ENCODE measurements at places on chromosomes 13 and 19.

GRCh38 chr19:610801-611480, 21.3 kb downstream of the HCN2 start:
- peak; percentile 92 for DNase-seq

DNA sequence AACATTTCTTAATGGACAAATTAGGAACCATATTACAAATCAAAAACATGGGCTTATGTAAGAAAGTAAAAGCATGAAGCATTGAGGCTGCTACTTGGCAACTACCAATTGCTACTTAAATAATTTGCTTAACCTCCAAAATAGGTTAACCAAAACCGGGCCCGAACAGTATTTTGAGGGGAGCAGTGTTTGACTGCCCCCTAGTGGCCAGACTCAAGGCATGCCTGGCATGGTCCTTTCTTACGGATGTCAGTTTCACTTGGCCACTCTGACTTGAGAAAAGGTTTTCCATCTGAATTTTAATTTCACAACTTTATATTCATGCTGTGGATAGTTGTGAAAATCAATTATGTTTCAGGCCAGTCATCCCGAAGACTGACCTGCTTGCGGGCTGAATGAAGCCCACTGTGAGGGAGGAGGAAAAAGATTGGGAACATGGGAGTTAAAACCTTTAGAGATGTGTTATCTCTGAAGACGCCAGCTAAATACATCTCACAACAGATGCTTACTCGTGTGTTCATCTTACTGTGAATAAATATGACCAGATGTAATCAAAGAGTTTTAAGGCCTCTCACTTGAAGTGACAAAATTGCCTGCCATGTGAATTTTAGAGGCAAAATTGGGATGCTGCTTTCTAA, 2.9 kb downstream of the RXFP2 start:
- peak; percentile 65 for DNase-seq

GRCh38 chr19:56116606-56117005, 4.5 kb downstream of the ZNF787 start:
- no peak for DNase-seq

- DNase-seq: no peak
These were observed 735.0 kb downstream of the FGF9 start for GRCh38 chr13:22405891-22406290.

- no peak for DNase-seq
These were observed 53.5 kb upstream of the TSHZ3 start for GRCh38 chr19:31402529-31403316.

DNA sequence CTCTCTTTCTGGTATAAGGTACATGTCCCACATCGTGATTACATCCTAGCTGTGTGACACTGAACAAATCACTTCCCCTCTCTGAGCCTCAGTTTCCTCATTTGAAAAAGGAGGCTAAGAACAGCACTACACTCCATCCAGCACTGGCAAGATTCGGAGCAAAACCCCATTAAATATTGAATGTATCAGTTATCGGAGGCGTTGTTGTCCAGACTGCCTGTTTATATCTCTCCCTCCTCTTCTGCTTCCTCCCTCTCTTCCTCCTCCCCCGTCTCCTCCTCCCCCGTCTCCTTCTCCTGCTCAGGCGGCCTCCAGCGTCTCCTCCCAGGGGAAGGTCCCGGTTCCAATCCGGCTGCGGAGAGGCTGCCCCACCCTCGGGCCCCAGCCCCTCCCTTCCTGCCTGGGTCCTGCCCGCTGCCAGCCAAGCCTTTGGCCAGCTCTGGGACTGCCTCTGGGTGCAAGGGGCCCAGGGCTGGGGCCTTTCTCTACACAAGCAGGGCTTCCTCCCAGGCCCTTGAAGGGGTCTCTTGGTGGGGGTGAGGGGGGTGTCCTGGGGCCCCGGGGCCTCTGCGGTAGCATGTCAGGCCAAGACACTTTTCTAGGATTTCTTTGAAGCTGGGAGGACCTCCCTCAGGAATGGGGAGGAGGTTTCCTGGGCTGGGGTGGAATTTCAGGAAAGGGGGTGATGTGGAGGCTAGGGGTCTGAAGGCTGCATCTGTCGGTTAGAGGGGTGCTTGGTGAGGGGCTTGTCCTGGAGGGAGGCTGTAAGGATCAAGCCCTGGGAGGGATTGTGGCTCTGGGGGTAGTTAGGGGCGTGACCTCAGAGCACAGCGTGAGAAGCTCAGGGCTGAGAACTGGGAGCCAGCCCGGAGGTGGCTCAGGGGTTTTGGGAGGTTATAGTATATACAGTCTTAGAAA, 1.9 kb downstream of the RRAS start:
- no peak for DNase-seq

- DNase-seq: no peak
These were observed 6.1 kb upstream of the GGACT start for GRCh38 chr13:100594731-100595130.

DNA sequence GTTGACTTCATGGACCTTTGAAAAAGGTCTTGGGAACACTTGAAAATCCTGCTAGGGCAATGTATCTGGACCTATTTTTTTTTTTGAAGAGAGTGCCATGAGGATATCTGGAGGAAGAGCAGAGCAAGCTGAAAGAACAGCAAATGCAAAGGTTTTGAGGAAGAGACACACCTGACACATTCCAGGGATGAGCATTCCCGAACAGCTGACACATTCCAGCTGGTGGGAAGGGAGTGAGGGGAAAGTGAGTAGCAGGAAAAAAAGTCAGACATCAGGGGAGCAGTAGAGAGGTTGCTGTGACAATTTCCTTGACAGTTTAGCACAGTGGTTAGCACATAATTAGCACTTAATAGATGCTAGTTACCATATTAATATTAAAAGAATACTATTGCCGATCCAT, 14.7 kb downstream of the DGKH start:
- no peak for DNase-seq

DNA sequence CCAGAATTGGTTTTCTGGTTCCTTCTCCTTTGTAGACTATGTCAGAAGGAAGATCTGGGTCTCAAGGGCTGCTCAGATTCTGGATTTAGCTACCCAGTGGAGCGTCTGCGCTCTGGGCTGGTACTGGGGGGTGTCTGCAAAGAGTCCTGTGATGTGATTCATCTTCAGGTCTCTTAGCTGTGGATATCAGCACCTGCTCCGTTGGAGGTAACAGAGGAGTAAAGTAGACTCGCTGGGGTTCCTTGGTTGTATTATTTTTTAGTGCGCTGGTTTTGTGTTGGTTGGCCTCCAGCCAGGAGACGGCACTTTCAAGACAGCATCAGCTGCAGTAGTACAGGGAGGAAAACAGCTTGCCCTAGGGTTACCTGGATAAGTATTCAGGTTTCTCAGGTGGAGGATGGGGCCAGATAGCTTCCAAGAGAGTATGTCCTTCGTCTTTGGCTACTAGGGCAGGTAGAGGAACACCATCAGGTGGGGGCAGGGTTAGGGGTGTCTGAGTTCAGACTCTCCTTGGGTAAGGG, 10.4 kb upstream of the KLK15 start:
- DNase-seq: no peak

GRCh38 chr13:93922063-93922855, 557.2 kb downstream of the DCT start:
- no peak for DNase-seq

GRCh38 chr19:9937001-9937411, 691 bp upstream of the OLFM2 start:
- DNase-seq: no peak

- DNase-seq: no peak
These were observed 24.4 kb downstream of the B3GLCT start for GRCh38 chr13:31224174-31224669.

DNA sequence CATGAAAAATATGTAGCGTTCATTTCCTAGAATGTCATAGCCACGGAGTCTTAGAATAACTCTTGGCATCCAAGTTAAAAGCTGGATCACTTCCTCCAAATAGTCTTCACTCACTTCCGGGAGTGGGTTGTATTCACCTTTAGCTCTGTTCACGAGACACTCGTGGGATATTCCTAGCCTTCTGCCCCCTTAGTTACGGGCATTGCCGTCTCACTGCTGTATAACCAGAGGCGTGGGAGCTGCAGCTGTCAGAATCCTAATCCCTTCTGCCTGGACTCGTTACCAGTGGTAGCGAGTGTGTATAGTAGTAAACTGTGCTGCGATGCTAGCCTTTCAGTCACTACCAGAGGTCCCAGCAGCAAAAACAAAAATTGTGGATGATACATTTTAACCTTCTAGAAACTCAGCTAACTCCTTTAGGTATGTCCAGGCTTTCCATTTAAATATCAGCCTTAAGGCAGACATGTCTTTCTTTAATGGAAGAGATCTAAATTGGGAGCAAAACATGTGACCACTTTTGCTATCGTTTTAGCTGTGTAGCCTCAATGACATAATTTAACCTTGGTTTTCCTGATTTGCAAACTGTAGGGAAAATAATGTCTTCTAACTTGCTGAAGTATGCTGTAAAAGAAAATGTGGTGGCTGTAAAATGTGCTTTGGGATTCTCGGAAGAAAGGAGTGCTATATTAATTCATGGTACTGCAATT, 34.1 kb downstream of the ERCC5 start:
- DNase-seq: no peak

Measured in astrocyte of the cerebellum (primary cell).